ENCODE measurements at places on chromosomes 5 and 9.

GRCh38 chr5:59785676-59786333 is 107.7 kb downstream of the PDE4D start:
- no peak for DNase-seq

GRCh38 chr5:169415371-169415770 is 114.4 kb upstream of the SLIT3 start:
- DNase-seq, result no peak

- DNase-seq, result no peak
Observed at GRCh38 chr5:67516948-67517565, 320.5 kb upstream of the CD180 start.

GRCh38 chr9:90870621-90871326 is 69.2 kb downstream of the SYK start:
- DNase-seq, result peak; percentile 43

DNA sequence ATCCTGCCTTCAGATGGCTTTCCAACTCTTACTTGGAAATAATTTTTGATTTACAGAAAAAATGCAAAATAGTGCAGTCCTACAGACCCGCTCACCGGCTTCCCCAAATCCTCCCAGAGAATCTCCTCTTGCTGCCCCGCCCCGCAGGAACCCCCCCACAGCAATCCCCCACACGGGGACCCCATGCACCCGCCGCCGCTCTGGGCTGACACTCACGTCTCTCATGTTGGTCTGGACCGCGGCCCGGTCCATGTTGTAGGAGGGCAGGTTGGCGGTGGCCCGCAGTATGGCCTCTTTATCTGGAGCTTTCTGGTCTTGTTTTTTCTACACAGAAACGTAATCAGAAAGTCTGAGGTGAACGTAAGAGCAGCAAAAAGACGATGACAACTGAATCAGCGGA is 13.6 kb downstream of the UBAC1 start:
- no peak for DNase-seq

DNA sequence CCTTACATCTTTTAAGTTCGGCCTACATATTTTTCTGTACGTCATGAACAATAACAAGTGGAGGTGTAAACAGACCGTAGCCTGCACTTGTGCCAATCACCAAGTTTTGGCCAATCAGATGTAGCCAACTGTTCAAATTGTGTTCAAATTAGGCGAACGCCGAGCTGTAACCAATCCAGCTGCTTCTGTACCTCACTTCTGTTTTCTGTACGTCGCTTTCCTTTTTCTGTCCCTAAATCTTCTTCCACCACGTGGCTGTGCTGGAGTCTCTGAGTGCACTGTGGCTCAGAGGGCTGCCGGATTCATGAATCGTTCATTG is 26.4 kb downstream of the TRIM14 start:
- DNase-seq, result no peak

DNA sequence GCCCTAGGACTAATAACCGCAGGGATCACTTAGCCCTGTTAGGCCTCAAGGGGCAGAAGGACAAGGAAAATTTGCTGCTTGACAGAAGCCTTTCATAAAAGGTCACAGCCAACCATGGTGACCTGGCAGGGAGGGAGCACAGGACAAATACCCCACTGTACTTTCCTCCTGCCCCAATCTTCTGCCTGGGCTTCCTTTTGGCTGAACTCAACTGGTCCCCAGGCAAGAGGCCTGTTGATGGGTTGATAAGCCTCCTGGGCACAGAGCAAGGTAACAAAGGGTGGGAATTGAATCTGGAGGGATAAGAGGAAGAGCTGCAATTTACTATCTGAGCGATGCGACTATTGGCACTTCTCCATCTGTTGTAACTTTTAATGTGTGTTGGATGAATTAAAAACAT is 392.9 kb downstream of the RASEF start:
- no peak for DNase-seq

- peak; percentile 35 for DNase-seq
Observed at GRCh38 chr9:33264003-33264472, 470 bp downstream of the BAG1 start.

GRCh38 chr5:92559781-92560180 is 1021.2 kb downstream of the NR2F1-AS1 start:
- no peak for DNase-seq

- no peak for DNase-seq
Observed at GRCh38 chr5:157732130-157732514, 902 bp downstream of the THG1L start.

- DNase-seq, result no peak
Observed at GRCh38 chr5:127002390-127002789, 28.0 kb downstream of the MARCHF3 start.

DNA sequence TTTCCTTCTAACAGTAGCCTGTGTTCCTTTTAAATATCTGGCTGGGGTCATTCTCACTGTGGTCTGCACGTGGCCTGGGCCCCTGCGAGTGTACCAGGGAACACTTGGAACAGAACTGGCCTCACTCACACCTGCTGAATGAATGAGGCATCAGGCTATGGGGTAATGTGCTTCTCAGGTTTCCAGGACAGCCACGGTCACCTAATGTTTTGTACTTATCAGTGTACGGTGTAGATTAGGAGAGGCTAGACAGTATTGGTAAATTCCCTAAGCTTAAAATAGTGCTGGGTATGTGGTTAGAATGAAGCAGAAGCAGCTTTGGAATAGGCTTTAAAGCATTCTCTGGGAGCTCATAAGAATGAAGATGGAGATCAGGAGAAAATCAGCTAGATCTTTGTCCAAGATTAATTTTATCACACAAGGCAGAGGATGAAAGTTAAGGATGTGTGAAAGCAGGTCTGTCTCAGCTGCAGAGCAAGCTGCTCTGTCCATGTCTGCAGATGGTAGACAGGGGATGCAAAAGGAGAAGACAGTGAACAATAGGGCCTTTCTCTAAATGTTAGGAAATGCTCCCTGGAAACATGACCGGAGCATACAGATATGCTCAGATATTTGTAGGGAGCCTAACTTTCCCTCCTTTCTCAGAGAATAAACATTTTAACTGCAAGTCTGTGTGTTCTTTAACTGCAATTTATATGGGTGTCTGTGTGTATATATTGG is 267.5 kb downstream of the NR3C1 start:
- no peak for DNase-seq

GRCh38 chr9:37229882-37230482 is 109.6 kb downstream of the ZCCHC7 start:
- DNase-seq, result no peak

GRCh38 chr5:176559683-176560082 is 10.5 kb downstream of the CDHR2 start:
- DNase-seq, result no peak

DNA sequence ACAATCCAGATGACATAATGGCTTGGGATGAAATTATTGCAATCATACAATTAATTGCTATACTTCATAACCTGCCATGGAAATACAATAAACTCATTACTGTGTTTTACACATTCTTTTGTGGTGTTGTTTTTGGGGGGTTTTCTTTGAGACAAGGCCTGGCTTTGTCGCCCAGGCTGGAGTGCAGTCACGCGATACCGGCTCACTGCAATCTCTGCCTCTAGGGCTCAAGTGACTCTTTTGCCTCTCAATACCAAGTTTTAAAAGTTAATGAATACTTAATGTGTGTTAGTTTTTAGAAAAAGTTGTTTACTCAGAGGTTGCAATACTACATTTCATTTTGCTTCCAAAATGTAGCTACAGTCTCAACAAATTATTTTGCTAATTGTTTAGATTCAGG is 598.4 kb downstream of the CHSY3 start:
- no peak for DNase-seq

- peak; percentile 97 for DNase-seq
Observed at GRCh38 chr9:131530920-131531832, at the start of gene UCK1. TSS of gene UCK1 (minus strand) at chr9:131531263. CDS start at chr9:131531174, 89 bp downstream.

GRCh38 chr5:18882154-18882553 is 1105.8 kb downstream of the CDH18 start:
- no peak for DNase-seq

DNA sequence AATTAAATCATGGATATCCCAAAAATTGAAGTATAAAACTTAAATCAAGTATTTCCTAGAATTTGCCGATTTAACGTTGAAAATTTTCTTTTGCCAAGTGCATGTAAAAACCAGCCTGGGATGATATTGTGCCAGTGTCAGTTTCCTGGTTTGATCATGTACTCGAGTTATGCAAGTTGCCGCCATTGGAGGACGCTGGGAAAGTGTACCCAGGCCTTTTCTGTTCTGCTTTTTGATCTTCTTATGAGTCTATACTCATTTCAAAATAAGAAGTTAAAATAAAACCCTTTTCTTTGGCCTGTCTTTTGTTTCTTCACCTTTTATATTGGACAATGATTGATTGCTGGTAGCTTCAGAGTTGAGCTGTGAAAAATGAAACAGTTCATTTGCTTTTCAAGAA is 93.1 kb upstream of the NFIL3 start:
- DNase-seq, result no peak

DNA sequence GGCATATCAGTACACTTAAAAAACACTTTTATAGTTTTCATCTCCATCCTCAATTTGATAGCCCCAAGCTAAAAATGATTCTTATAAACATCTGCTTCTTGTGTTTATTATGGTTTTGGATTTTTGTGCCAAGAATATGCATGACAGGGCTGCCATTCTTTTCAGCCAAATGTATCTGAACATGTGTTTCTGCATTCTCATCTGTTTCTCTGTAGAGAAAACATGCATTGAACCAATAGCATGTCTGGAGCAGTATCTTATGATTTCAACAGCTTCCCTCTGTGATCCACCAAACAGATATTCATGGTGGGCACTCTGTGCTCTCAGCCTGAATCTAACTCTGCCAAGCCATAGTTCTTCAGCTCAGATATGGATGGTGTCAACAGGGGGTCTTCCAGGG is 99.3 kb upstream of the ERCC6L2 start:
- DNase-seq, result no peak

- DNase-seq, result peak; percentile 49
Observed at GRCh38 chr5:72366324-72366976, 46.3 kb downstream of the PTCD2 start.

- DNase-seq, result no peak
Observed at GRCh38 chr5:134545070-134545868, 19.8 kb downstream of the JADE2 start.

GRCh38 chr5:59180515-59180914 is 597.6 kb downstream of the RAB3C start:
- DNase-seq, result no peak

GRCh38 chr9:100222674-100223073 is 123.6 kb downstream of the INVS start:
- peak; percentile 8 for DNase-seq

- peak; percentile 45 for DNase-seq
Observed at GRCh38 chr5:612498-613424, 621 bp downstream of the CEP72 start.

- DNase-seq, result peak; percentile 3
Observed at GRCh38 chr9:13898957-13899356, 415.0 kb downstream of the NFIB start.

DNA sequence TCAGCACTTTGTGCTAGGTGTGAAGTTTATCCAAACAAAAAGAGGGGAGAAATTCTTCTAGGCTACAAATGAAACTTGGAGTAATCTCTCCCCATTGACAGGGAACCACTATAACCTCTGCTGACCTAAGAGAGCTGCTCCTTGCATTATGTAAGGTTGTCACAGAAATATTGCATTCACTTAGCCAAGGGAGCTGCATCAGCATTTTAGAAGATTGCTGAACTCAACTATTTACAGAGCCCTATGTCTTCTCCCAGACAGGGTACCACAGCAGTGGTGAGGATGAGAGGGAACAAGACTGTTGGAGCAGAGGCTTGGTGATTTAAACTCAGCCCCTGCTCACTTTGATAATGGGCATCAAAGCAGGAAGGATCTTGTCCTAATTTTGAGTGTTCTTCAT is 362.0 kb downstream of the TMEM38B start:
- DNase-seq, result no peak

DNA sequence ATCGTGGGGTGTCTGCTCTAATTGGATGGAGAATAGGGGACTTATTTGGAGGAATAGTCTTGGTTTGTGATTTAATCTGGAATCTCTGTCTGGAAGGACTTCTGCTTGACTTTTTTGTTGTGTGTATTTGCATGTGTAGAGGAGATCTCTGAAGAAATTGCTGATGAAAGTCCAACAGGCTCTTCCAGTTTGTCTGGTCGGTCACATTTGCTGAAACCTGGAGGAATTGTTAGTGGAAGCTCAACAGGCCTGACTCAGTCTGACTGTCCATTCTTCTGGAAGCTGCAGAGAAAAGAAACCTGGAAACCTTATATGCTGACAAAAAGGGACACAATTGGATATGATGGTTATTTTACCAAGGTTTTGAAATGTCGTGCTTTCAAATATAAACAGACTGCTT is 33.4 kb upstream of the TENT2 start:
- DNase-seq, result no peak

- no peak for DNase-seq
Observed at GRCh38 chr9:36489453-36489852, 83.2 kb upstream of the MELK start.

GRCh38 chr5:32776200-32776599 is 65.1 kb downstream of the NPR3 start:
- DNase-seq, result no peak
